ENCODE measurements at places on chromosomes 12 and 14.

- DNase-seq: no peak
Observed at GRCh38 chr14:96662116-96662970, 134.8 kb upstream of the VRK1 start.

DNA sequence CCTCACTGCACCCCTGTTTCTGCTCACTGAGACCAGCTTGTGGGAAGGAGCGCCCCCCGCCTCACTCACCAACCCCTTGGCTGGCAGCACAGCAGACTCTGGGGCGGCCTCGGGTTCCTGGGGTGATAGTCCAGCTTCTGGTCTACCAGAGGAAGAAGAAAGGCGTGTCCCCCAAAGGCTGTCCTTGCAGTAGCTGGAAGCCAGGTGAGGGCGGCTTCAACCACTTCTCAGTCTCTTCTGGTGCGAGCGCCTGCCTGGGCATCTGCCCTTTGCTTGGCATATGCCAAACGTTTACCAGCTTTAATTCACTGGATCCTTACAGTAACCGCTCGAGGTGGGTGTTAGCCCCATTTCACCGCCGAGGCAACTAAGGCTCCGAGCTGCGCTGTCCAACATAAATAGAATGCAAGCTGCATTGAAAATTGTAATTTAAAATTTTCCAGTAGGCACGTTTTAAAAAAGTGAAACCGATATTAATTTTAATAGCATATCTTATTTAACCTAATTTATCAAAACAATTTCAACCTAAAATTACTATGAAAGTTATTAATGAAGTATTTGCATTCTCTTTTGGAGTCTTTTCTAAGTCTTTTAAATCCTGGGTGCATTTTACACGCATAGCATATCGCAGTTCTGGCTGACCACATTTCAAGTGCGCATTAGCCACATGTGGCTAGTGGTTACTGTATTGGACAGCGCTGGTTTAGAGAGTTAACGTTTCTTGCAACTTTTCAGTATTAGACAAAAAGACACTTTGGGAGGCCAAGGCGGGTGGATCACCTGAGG, 872 bp downstream of the FAM177A1 start:
- DNase-seq: peak; percentile 47

- no peak for DNase-seq
Observed at GRCh38 chr14:63292805-63293204, 25.9 kb downstream of the GPHB5 start.

GRCh38 chr14:69154779-69155178, 1.9 kb upstream of the DCAF5 start:
- peak; percentile 53 for DNase-seq

DNA sequence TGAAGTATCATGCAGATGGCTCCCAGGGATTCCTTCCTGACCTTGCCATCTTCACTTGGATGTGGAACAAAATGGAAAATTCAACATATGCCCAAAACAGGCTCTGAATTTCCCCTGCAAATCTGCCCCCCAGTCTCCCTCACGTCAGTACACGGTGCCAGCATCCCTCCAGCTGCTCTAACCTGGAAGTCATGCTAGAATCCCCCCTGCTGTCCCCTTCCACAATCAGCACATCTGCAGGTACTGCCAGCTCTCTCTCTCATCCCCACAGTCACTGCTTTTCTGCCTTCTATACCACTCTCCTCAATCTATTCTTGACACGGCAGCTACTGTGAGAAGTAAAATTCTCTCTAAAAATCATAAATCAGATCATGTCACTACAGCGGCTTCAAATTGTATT, 21.6 kb downstream of the GALNT6 start:
- DNase-seq: no peak

DNA sequence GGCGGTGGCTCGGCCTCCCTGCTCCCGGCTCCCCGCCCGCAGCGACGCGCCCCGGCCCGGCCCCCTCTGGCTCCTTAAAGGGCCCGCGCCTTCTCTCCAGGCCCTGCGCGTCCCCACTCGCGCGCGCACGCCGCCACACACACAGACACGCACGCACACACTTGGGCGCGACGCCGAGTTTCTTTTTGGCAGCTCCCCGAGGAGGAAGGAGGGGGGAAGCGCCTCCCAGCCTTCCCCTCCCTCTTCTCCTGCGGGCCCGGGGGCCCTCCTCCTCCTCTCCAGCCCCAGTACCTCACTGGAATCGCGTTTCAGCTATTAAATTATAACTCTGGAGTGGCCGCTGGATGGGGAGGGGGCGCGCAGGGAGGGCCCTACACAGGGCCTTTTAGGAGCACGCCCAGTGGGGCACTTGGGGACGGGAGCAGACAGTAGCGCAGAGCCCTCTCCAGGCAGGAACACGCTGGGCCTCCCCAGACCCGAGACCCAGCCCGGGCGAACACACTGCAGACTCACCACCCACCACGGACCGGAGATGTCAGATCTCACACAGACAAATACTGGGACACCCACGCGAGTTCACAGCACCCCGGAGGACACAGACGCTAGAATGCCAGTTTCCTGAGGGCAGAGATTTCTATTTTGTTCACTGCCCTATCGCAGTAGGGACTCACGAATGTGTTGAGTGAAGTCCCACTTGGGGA, 411 bp upstream of the NCOR2 start:
- peak; percentile 78 for DNase-seq

DNA sequence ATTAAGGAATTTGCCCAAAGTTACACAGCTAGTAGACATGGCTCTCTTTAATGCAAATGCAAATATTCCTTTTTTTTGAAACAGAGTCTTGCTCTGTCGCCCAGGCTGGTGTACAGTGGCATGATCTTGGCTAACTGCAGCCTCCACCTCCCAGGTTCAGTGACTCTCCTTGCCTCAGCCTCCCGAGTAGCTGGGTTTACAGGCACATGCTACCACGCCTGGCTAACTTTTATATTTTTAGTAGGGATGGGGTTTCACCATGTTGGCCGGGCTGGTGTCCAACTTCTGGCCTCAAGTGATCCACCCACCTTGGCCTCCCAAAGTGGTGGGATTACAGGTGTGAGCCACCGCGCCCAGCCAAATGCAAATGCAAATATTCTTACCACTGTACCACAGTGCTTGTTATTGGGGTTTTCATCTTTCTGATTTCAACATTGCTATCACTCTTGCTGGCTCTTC, 24.5 kb upstream of the HIGD1C start:
- DNase-seq: no peak

DNA sequence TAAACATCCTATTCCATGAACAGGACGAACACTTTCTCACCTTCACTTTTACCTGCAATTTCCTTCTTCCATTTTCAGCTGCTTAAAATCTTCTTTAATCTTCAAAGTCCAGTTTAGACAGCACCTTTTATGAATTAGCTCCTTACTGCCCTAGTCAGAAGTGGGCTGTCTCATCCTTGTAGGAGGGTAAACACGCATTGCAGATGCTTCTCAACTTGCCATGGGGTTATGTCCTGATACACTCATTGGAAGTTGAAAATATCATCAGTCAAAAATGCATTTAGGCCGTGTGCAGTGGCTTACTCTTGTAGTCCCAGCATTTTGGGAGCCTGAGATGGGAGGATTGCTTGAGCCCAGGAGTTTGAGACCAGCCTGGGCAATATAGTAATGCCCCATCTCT, 35.2 kb downstream of the HMGA2 start:
- DNase-seq: no peak

DNA sequence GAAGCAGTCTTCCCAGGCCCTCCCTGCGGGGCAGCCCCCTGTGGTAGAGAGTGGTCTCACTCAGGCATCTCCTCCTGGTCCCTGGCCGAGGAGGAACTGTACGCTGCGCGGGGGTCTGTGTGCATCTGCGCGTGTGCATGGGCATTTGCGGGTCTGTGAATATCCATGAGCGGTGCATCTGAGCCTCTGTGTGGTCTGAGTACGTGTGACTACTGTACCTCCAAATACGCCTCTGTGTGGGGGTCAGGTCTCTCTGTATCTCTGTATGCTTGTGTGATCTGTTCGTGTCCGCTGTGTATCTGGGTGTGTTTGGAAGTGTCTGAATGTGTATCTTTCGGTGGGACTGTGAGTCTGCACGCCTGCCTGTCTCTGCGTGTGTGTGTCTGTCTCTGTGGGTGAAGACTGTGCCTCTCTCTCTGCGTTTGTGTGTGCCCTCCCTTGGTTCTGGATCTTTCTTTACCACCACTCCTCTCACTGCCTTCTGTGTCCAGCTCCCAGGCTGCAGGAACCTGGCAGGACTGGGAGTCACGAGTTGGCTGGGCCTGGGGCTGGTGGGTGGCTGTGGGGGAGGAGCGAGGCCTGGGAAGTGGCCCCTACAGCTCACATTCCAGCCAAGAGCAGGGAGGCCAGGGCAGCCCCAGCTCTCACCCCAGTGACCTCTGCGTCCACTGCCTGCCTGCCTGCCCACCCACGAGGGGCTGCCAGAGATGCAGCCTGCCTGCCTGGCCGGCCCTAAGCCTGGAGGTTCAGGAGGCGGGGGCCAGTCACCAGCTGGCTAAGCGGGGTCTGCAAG, 1.1 kb upstream of the PGF start:
- DNase-seq: no peak

DNA sequence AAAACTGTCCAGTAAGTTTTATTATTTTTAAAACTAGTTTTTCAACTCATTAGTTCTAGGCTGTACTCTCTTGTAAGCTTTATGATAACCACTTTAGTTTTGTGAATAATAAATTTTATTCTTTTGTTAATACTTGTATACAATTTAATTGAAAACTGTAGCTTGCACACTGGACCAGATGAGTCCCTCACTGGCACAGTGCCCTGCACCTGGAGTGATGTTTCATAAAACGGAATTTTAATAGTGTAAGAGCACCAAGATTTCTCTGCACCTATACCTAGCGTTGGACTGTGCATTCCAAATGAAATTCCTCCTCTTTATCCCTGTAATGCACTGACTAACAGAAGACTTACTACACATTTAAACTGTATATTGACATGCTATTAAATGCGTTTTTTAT, 80.8 kb downstream of the PRIMA1 start:
- DNase-seq: no peak

GRCh38 chr12:26277506-26278246, 82.3 kb downstream of the SSPN start:
- DNase-seq: no peak

- DNase-seq: no peak
Observed at GRCh38 chr14:76926521-76927251, 100.5 kb downstream of the LRRC74A start.

GRCh38 chr12:112822056-112822455, 30.5 kb downstream of the RPH3A start:
- no peak for DNase-seq

GRCh38 chr14:56122301-56122700, 4.1 kb downstream of the PELI2 start:
- no peak for DNase-seq
